NCI-H2171 treated with DMSO at 0.1 percent for 48 hours (cell line): ENCODE measurements at places on chromosomes 13 and 19.

DNA sequence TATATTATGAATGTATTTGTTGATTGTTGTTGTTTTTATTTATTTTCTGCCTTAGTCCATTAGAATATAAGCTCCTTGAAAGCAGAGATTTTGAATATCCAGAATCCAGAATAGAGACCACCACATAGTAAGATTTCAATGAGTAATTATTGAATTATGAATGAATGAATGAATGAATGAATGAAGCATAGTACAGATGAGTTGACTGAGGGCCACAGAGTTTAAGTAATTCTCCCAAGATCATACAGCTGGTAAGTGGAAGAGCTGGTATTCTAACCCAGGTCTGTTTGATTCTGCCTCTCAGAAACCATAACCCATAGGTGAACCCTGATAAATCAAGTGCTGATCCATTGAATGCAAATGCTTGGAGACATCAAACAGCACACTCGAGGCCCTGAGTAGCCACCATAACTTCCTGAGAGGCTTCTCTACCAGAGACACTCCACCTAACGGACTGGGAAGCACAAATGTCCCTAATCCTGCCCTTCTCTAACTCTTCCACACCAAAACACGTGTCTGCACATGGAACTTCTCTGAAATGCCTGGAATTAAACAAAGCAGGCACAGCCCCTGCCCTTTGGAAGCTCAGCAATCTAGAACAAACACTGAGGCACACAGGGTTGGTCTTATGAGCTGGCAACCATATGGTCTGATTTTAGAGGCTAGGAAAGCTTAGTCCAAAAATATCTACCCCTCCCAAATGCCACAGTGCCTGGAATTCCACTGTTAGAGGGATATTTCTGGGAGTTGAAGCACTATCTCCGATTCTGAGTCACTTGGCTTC is 190.1 kb downstream of the FOXO1 start:
- DNase-seq: no peak

GRCh38 chr19:55325172-55325571 is at the start of gene TMEM150B:
Gene TMEM150B (minus strand): TSS chr19:55325341. CDS start chr19:55321036, 4,305 bp downstream.
- DNase-seq: no peak

- DNase-seq: no peak
Observed at GRCh38 chr13:33445476-33445875, 159.9 kb upstream of the STARD13 start.

GRCh38 chr13:111280681-111281585 is 39.5 kb upstream of the TEX29 start:
- DNase-seq: no peak

DNA sequence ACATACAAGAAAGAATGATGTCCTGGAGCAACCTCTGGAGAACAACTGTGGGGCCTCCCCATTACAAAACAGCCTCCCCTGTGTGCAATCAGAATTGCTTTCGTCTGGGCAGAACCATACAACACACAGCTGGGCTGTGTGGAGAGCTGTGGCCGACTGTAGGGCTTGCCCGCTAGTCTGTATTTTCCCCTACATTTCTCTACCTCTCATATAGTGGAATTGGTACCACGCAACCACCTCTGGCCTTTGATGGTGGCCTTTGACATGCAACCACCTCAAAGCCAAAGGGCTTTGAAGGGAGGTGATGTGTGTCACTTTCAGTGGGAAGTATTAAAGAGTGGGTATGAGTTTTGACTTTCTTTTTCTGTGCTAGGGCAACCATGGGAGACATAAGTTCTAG is 34.0 kb downstream of the GARRE1 start:
- DNase-seq: no peak

DNA sequence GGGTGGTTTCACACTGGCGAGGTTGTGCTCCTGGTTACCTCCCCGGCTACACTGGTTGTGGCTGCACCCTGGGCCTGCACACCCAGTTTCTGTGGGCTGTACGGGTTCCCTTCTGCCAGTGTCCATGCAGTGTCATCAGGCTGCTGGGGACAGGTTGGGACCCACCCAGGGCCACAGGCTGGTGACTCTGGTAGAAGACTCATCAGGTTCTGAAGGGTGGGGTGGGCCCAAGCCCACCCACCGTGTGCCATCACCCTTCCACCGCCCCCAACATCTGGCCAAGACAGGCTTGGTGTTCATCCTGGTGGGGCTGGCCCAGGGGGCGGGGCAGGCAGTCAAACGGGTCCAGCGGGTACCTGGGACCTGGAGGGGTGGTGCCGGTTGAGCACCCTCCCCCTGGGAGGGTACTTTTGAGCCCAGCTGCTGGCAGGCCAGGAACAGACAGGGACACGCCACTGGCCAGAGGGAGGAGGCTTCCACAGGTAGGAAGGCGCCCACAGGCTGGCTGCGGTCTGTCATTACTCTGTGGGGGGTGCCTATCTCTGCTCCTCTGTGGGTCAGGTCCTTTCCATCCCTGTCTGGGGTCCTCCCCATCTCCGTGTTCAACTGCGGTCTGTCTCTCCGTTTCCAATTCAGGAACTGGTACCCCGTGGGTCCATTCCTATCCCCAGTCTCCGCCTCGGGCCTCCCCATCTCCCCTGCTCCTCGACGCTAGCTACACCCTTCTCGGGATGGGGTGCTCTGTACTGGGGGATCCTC is at the start of gene RNF225:
RNF225 (plus strand) TSS at position 437 of the 759 bp plus-strand sequence. CDS start 434 bp downstream, outside the sequence.
- DNase-seq: no peak

GRCh38 chr19:37452500-37453245 is 14.6 kb downstream of the ZNF569 start:
- no peak for DNase-seq

DNA sequence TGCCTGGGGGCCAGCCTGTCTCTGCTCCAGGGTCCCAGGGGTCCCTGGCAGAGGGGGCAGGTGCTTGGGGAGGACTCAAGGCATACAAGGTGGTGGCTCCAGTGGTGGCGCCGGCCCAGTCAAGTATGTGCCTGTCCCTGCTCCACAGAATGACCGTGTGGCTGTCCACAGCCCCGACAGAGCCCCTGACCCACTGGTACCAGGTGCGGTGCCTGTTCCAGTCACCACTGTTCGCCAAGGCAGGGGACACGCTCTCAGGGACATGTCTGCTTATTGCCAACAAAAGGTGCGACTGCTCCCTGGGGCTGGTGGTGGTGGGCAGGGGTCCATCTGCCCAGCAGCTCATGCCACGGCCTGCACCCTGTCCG is 8.2 kb downstream of the YIPF2 start:
- DNase-seq: no peak

DNA sequence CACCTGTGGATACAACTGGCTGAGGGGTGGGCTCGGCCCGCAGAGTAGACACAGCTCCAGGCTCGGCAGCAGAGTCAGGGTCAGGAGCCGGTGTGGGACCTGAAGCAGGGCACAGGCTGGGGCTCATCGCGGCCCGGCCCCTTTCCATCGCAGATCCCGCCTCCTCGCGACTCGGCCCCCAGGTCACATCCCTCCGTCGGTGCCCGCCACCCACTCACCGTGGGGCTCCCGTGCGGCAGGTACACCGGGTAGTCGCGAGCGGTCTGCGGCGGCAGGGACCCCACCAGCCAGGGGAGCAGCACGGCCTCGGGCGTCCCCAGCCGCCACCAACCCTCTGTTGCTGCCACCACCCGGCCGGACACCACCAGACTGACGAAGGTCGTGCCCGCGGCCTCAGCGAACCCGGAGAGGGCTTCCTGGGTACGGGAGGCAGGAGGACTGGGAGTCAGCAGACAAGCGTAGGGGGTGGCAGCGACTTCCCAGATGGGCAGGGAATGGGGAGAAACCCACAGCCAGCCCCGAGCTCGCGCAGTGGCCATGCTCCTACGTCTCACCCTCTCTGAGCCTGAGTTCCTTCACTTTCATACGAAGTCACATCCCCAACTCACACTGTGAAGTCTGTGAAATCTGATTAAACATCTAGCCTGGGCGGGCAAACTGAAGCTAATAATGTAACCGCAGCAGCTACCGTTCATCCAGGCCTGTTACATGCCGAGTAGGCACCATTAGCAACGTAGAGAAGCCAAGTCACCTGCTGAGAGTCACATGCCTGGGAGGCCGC is 3.7 kb downstream of the FUZ start:
- no peak for DNase-seq

GRCh38 chr19:16249826-16250404 is 52.2 kb downstream of the AP1M1 start:
- DNase-seq: no peak

DNA sequence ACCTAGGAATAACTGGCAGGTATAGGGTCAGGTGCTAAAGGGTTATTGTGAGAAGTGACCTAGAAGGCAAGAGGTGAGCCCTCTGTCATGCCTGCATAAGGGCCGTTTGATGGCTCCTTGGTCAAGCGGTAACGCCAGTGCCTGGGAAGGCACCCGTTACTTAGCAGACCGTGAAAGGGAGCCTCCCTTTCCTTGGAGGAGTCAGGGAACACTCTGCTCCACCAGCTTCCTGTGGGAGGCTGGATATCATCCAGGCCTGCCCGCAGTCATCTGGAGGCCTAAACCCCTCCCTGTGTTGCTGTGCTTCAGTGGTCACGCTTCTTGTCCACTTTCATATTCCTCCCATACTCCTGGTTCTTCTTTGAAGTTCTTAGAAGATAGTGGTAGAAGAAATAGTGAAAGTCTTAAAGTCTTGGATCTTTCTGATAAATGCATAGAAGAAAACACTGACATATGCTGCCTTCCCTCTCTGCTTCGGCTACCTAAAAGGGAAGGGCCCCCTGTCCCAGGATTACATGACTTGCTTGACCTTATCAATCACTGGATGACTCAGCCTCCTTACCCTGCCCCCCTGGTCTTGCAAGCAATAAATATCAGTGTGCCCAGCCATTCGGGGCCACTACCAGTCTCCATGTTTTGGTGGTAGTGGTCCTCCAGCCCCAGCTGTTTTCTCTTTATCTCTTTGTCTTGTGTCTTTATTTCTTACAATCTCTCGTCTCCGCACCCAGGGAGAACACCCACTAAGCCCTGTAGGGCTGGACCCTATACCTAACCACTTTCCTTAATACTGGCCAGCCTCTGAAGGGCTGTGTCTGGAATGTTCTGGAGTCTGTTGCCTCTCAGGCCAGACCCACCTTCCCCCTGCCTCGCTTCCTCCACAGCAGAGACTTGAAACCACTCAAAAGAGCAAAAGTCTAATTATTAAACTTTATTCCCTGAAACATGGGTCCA is 16.1 kb upstream of the ABCC4 start:
- DNase-seq: no peak

GRCh38 chr13:29917650-29918049 is 67.2 kb upstream of the UBL3 start:
- DNase-seq: no peak

DNA sequence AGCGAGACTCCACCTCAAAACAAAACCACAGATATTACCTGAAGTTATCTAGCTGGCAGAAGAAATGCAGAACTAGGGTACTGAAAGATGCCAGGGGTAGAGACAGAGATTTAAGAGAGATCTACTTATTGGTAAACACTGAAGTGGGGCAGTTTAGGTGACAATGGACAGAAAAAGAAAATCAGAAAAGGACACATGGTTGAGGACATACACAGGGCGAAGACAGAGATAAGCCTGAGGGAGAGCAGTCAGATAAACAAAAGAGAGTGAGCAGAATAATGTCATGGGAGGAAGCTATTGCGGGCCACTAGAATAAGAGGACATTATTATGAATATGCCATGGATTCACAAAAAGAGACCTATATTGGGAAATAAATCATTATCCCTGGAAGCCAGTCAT is 3.3 kb downstream of the NEK5 start:
- DNase-seq: no peak

- DNase-seq: peak; percentile 71
Observed at GRCh38 chr19:48724796-48725753, 5.5 kb upstream of the MAMSTR start.

DNA sequence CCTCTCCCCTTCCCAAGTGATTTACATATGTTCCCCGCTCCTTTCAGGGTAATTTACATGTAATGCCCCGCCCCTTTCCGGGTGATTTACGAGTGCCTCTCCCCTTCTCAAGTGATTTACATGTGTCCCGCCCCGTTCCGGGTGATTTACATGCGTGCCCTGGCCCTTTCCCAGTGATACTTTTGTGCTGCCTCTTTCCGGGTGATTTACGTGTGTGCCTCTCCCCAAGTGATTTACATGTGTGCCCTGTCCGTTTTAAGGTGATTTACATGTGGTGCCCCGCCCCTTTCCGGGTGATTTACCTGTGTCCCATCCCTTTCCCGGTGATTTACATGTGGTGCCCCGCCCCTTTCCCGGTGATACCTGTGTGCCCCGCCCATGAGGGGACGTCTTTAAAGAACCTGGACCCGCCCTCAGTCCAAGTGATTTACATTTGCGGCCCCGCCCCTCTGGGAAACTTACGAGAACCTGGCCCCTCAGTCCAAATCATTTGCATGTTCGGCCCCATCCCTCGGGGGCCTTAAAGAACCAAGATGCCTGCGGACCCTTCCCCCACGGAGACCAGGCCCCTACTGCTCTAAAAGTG is 559 bp upstream of the LENG9 start:
- peak; percentile 95 for DNase-seq

DNA sequence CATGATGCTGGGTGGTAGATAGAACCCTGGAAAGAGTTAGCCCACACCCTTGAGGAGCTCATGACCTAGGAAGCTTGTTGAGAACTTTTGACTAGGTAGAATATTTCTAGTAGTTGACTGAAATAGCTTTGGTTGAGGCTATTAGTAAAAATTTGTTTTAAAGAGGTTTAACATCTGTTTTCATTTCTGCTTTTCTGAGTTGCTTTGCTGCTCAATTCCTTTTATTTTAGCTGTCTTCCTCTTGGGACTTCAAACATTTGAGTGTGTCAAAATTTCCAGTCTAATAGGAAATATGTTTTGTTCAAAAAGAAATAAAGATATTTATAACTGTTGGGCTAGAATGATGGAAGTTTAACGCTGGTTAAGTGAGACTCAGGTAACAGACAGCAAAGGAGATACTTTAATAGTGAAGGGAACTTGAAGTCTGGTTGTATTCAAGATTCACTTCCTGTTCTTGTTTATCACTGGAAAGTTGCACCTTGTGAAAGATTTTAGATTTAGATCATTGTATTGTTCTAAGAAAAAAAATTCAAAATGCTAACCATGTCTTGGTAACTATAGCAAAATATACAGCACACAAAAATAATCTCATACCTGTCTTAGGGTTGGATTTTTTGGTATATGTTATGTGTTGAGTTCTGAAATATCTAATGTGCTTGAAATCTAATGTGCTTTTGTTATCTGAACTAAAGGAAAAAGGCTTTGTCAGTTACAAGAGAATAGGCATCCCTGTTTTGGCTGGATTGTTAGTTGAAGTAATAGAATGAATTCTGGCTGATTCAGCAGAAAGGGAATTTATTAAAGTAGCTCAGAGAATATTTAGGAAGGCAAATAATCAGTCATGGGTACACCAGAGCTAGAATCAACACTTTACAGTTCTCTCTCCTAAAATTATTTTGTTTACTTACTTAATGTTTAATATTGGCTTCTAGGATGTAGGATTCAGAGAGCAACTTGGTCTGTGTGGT is 24.4 kb upstream of the GPR18 start:
- no peak for DNase-seq

DNA sequence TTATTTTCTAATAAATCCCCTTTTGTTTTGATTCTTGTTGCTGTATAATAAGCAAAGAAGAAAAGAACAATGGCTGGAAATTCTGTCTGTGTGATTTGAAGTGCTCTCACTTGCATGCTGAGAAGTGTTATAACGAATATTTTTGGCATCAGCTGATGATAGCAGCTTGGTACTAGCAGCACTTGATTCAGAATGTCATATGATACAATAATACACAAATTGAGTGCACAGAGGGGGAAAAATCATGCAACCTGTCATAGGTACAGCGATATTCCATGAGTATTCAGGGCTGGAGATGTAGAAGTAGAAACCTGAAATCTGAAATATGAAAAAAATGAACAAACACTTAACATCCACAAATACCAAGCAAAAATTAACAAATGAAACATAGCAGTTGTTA is 108.1 kb downstream of the FGF14 start:
- DNase-seq: peak; percentile 95
